ENCODE measurements at places on chromosomes 6 and 20.

GRCh38 chr20:16206817-16207216, 366.4 kb downstream of the KIF16B start:
- DNase-seq, result no peak

GRCh38 chr20:32484225-32484957, 100.7 kb downstream of the NOL4L start:
- DNase-seq, result no peak

DNA sequence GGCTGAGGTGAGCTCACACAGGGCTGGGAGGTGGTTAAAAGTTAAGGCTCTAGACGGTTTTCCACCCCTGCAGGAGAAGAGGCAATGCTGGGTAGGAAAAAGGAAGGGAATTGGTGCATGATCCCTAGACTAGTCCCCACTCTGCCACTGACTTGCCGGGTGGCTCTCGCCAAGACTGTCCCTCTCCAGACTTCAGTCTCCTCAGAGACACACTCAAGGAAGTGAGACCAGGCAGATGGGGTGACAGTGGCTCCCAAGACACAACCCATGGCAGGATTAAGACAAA, 13.1 kb downstream of the C20orf96 start:
- DNase-seq, result no peak

- no peak for DNase-seq
Measured at GRCh38 chr6:89058627-89059026, 21.9 kb upstream of the PNRC1 start.

DNA sequence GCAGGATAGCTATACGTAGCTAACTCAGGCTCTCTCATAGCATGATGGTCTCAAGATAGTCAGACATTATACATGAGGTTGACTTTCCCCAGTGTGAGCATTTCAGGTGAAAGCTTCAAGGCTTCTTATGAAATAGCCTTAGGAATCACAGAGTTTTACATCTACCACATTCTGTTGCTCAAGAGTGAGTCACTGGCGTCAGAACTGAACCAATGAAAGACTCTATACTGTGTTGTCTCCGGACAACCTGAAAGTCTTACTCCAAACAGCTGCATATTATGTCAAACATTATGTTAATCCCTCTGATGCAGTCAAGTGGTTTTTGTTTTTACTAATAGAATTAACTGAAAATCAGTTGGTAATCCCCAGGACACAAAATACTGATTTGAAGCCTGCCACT, 79.8 kb upstream of the TRDN start:
- DNase-seq, result no peak

GRCh38 chr20:62929051-62929538, 2.8 kb upstream of the DIDO1 start:
- DNase-seq, result no peak

- no peak for DNase-seq
Measured at GRCh38 chr20:18056174-18057100, 1.3 kb downstream of the OVOL2 start.

GRCh38 chr6:90434094-90434493, 137.5 kb upstream of the BACH2 start:
- DNase-seq, result no peak

GRCh38 chr6:145532361-145532760, 203.0 kb downstream of the EPM2A start:
- DNase-seq, result no peak

Data from GOT3 (cell line).